ENCODE measurements at places on chromosomes 7 and 10.

- DNase-seq: no peak
These were observed 39.9 kb downstream of the STRA8 start for GRCh38 chr7:135273581-135273980.

- DNase-seq: no peak
These were observed 41.2 kb downstream of the ADCYAP1R1 start for GRCh38 chr7:31093282-31093681.

DNA sequence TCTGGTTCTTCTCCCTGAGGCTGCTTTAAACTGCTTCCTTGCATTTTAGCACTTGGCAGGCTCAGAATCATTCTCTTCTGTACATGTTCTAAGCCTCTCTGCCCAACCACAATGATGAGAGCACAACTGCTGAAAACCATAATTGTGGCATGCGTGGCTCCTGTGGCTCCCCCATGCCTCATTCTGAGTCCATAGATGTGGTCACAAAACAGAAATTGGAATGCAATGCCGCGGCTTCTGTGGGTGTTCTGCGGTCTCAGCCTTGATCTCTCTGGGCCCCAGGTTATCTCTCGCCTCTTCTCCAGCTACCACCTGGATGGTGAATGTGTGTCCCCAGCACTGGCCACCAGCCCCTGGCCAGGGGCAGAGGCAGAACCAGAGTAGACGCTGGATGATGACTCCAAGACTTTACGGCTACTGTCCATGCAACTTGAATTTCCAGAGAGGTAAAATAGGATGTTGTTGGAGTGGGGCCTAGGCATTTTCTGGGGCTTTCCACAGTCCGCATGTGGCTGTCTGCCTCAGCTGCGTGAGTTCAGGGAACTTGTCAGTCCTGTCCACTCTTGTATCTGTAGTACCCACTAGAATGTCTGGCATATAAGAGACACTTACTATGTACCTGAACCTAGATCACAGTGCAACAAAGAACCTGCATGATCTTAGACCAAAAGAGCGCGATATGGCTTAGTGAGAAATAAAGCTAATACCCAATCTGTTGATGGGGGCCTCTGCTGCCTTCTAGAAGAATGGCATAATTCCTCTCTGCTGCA, 52.4 kb upstream of the ADRB1 start:
- no peak for DNase-seq

GRCh38 chr10:57303566-57303965, 942.5 kb upstream of the ZWINT start:
- no peak for DNase-seq

GRCh38 chr7:117041822-117042221, 88.5 kb downstream of the ST7 start:
- DNase-seq: no peak

- DNase-seq: peak; percentile 22
These were observed 920 bp downstream of the PRLHR start for GRCh38 chr10:118594392-118595063.

DNA sequence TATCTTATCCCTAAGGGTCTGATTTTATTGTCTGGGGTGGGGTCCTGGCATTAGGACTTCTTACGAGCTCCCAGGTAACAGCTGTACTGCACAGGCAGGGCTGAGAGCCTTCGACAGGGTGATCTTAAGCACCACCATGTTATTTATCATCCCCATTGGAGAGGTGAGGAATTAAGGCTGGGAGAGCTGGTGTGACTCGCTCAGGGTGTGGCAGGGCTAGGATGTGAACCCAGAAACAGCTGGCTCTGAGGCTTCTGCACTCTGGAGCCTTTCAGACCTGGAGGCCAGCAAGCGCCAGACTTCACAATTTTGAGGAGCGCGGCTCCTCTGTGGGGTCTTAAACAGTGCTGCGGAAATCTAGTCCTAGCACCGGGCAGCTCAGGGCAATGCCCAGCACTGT, 27.4 kb upstream of the NDST2 start:
- DNase-seq: no peak

DNA sequence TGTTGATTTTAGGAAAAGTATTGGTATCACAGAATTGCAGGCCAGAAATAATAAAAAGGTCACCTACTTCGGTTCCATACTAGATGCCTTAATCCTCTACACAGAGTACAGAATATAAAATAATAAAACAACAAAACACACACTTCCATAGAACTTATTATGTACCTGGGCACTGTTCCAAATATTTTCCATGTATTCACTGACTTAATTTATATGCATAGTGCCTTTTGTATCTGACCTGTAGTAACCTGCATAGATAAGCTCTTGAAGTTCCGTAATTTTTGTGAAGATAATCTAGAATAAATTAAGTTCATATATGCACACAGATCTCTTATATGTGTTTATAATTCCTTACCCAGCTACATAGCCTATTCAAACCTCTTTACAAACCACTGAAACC, 78.3 kb downstream of the RAPGEF5 start:
- no peak for DNase-seq

GRCh38 chr10:124630551-124630950, 113.6 kb downstream of the FAM53B start:
- DNase-seq: no peak

DNA sequence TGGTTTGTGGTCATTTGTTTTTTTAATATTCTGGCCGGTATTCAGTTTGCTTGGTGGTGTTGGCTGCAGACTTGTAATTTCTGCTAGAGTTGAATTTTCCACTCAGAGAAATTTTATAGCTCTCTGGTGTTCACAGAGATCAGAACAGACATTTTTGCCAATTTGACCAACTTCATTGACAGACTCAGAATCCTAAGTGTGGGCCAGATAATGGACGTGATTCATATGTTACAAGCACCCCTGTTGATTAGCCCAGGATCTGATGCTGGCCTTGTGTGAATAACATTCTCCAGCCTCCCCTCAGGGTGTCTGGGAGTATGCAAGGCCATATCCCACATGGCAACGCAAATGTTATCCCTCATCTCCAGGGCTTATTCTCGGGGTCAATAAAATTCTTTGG, 283.8 kb downstream of the C7orf25 start:
- no peak for DNase-seq

GRCh38 chr7:134101716-134102115, 25.4 kb upstream of the LRGUK start:
- DNase-seq: no peak

- peak; percentile 34 for DNase-seq
These were observed 99.6 kb downstream of the JAZF1 start for GRCh38 chr7:28081016-28081415.

DNA sequence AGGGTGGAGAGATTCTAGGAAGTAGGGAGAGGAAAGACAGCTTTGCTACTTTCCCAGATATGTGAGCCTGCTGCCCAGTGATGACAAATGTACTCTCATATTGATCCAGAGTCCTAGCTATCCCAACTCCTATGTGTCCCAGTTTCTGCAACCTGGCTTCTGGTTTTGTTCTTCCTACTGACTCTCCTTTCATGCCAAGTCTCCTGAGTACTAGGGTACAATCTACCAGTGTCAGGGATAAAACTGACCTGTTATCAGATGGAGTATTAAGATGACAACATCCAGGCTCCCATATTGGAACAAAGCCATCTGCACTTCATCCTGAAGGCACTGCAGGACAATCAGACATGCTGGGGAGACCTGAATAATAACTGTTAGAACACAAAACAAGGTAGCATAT, 233.7 kb upstream of the PHYHIPL start:
- no peak for DNase-seq

GRCh38 chr7:43588477-43589132, 5.7 kb downstream of the STK17A start:
- no peak for DNase-seq

DNA sequence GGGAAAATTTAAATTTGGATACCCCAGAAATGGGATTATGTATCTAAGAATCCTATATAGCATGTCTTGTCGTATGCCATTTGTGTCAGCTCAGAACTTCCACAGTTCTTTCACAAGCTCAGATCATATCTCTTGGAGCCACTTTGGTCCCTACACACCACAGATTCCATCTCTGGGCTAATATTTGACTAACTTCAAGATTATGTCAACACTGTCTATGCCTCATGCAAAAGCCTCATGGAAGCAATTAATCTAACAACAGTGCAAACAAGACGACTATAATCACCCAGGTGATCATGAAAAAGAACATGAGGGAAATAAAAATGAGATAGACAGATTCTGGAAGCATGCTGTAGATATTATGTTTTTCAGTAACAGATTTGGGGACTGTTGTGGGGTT, 189.1 kb downstream of the LRRTM3 start:
- no peak for DNase-seq

GRCh38 chr7:23275912-23276311, 23.2 kb upstream of the MALSU1 start:
- no peak for DNase-seq

DNA sequence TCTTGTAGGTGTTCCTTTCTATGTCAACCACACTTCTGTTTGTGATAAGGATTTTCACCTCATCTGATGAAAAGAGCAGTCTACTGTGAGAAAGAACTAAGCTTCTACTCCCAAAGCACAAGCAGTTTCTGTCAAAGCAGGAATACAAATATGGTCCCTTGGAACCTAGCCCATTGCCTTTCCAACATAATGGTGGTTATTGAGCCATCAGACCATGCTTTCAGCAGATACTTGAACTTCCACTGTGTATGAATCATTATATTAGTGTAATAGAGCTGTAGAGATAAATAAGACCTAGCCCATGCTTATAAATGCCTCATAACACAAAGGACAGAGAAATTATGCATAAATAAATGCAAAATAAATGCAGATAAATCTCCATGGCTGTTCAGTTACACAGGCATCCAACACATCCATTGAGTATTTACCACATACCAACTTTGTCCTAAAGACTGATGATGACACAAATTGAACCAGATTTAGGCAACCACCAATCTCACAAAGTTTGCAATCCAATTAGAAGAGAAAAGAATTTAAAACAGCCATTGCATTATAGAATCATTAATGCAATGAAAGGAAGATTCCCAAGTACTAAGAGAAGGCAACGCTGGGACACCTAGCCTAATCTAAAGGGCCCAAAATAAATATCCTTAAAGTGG, 729.4 kb upstream of the C7orf33 start:
- DNase-seq: no peak

DNA sequence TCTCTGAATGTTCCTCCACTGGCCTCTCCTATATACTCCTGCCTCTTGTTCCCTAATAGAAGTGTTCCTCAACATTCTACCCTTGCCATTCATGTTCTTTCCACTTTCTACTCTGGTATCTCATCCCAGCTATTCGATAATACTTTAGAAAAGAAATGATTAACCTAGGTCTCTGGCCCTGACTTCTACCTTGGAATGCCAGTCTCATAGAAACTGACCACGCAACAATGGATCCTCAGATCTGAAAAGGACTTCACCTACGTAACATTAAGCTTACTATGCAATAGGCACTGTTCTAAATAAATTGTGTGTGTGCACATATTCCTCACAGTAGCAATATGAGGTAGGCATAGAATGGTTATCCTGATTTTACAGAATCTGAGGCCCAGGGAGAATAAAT, 234.5 kb downstream of the DNAJC1 start:
- DNase-seq: no peak

GRCh38 chr10:69240455-69240854, 20.3 kb downstream of the HKDC1 start:
- DNase-seq: no peak

DNA sequence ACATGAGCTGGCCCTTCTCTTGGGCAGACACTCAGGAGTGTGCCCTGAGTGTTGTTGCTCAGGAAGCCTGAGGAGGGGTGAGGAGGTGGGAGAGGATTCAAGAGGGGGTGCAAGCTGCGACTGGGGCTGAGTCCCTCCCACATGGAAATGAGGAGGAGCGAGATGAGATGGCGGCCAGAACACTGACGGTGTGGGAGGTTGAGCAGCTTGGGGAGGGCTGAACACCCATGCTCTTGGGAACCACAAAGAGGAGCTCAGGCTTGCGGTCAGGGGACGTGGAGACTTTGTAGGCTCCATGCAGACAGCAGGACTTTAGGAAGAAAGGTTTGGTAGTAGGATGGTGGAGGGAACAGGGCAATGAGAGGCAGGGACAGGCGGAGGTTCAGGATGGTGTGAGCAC, 163.2 kb upstream of the SHH start:
- DNase-seq: peak; percentile 6

DNA sequence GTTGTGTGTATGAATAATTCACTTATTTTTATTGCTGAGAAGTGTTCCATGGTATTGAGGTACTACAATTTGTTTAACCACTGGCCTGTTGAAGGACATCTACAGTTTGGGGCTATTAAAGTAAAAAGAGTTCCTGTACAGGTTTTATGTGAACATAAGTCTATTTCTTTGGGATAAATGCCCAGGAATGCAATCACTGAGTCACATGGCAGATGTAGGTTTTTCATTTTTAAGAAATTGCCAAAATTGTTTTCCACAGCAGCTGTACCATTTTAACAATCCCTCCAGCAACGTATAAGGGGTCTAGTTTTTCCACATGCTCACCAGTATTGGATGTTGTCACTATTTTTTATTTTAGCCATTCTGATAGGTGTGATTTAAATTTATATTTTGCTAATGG, 243.9 kb downstream of the TNS3 start:
- no peak for DNase-seq

DNA sequence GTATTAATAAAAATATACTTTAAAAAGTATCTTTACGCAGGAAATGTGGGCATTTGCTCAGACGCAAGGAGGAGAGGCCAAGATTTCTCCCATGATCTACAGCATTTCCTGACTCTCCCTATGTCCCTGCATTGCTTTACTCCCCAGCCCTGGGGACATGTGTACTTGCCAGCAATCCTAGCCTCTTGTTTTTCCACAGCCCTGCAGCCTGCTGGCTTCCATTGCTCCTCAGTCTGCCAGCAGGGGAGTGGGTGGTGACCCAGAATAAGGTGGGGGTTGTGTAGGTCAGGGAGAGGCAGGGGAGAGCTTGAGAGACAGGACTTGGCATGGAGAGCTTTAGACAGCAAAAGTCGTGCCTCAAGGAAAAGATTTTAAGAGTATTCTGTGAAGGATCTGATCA, 307.7 kb downstream of the CDK14 start:
- no peak for DNase-seq

DNA sequence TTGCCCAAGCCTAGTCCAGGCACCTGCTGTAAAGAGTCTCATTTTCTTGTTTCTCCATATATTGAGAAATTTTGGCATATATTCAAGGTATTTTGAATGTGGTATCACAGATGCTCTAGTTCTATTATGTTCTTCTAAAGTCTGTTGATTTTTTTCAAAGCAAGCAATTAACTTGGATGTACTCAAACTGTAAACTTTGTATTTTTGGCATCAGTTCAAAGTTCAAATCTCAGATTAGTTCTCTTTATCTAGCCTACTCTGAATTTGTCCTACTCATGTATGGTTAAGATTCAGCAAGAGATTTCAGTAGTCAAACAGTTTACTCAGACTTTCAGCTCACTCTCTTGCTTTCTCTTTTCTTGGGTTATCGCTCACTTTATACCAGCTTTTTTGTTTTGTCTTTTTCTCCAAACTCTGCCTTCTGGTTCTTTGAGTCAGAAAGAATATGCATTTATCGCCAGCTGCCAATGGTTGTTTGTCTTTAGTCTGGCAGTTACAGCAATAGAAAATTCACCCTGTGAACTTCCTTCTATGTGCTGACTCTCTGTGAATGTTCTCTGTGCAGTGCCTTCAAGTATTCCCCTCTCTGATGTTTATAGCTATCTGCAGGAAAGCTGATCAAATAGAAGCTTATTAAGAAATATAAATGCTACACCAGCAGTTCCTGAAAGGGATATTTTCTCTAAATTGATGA, 56.0 kb downstream of the ANKRD7 start:
- no peak for DNase-seq
